ENCODE measurements at places on chromosomes 7 and 10. TPM values are rescaled to one million over a fixed set of nuclear protein-coding genes. Genes with fewer than 3 reads are reported as not detected.

The MARVELD1 gene
- total RNA-seq = 40.8 TPM

The HTR5A gene
- not detected for total RNA-seq

The FLNC gene
- 93.9 TPM for total RNA-seq

The VWA2 gene
- total RNA-seq = not detected

The ENKUR gene
- total RNA-seq = 0.40 TPM

The GTF2I gene
- 206 TPM for total RNA-seq

The AKR1B15 gene
- total RNA-seq = not detected

The FGFR2 gene
- 0.27 TPM for total RNA-seq

The EFCAB10 gene
- total RNA-seq = not detected

The OR6B1 gene
- total RNA-seq = not detected

The SEMA4G gene
- total RNA-seq = 1.6 TPM

The EMX2 gene
- 0.07 TPM for total RNA-seq

The AASS gene
- total RNA-seq = 62.6 TPM

The RBP4 gene
- total RNA-seq = not detected

The DNAJC9 gene
- 59.7 TPM for total RNA-seq

The ZSWIM8 gene
- 68.8 TPM for total RNA-seq

The LIPK gene
- not detected for total RNA-seq

The TRIM50 gene
- not detected for total RNA-seq

The MMP21 gene
- total RNA-seq = 0.13 TPM

The PBLD gene
- total RNA-seq = 4.3 TPM

The SLC26A3 gene
- not detected for total RNA-seq

The GPR37 gene
- total RNA-seq = 4.1 TPM

The TMEM176B gene
- total RNA-seq = not detected

The GNAI1 gene
- total RNA-seq = 13.7 TPM
